ENCODE measurements at places on chromosomes 13 and 19.

- DNase-seq: no peak
These were observed 25.7 kb downstream of the GPX4 start for GRCh38 chr19:1129535-1129934.

DNA sequence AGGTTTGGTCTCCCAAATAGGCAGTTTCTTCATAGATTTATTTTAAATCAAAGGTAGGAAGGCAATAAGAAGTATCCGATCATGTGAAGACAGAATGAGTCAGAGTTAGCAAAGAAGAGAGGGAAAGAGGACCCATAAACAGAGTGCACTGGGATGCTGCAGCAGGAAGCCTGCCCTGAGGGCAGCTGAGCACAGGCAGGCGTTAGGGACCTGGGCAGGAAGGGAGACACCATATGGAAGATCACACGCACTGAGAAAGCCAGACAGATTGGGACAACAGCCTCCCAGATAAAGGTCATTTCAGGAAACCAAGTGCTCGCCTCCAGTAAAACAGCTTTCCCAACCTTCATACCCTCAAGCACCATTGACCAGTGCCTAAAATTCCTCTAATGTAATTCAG lies 598.0 kb downstream of the EFNB2 start:
- no peak for DNase-seq

GRCh38 chr13:79870123-79870522 lies 389.2 kb downstream of the NDFIP2 start:
- no peak for DNase-seq

- DNase-seq: no peak
These were observed 12.8 kb upstream of the DOCK9 start for GRCh38 chr13:98990701-98991100.

DNA sequence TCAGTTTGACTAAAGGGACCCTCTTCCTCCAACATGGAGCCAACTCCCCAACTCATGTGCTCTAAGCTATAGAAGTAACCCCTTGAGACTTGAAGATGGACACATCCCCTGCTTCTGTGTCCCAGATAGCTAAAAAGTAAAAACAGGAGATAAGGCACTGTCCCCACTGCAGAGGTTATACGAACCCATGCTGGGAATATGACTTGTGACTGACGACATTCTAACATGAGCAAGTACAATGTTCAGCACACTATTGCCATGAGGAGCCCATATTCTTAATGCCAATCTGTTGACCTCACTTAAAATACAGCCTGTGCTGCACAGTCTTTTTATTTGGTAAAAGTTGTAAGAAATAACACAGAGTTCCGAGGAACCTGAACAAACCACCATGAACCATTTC lies 71.4 kb downstream of the ABCC4 start:
- DNase-seq: no peak

DNA sequence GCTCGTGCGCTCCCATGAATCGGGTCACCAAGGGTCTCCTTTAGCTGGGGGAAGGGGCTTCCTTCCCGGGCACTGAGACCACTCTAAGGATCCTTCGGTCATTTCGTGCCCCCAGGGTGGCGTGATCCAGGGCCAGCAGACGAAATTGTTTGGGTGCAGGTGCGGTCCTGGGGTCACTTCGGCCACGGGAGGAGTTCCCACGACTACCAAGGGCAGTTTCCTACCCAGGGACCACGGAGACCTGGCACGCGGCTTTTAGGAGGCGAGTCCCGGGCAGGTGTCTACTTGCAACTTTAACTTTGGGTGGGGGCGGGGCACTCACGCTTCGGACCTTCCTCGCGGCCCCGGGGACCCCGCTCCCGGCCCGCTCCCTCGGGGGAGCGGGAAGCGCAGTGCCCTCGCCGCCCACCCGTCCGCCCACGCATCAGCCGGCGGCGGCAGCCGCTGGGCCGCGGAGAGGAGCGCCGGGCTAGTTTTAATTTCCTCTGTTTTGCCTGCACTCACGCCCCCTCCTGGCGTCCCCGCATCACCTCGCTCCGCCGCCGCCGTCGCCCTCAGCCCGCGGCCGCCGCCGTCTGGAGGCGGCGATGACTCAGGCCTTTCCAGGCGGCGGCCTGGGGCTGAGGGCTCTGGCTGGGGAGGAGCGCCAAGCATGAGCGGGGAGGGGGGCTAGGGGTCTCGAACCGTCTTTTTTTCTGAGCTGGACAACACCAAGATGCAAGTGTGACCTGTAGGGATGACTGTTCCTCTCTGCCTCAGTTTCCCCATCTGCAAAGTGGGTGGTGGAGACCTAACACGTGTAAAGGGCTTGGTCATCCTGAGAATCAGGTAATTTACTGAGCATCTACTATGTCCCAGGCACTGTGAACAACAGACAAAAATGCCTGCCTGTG lies 21.8 kb downstream of the OLFM2 start:
- peak; percentile 76 for DNase-seq

DNA sequence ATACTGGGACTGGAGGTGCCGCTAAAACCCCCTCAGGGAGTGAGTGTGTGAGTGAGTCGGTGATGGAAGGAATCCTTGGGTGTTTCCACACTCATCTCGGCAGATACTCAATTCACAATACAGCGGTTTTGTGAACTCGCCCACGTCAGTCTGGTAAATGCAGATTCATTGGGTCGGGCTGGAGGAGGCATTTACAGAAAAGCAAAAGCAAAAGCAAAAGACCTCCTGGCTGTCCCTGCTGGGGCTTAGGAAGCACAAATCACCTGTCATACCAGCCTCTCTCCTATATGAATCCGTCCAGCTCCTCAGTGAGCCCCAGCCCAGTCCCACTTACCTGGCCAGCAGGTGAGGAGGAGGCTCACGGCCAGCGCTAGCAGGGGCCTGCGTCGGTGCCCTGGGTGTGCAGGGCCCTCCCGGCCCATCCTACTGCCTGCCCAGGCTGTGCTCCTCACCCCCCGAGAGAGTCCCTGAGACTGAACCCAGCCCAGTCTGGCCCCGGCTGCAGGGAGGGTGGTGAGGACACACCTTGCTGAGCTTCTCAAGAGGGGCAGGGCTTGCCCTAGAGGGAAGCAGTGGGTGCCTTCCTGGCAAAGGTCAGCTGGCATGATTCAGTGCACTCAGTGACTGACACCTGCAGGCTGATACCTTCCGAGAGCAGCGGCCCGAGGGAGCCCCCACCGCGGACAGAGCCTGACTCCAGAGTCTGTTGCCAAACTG lies at the start of gene MUC16:
MUC16 (minus strand) TSS at position 475 of the 717 bp plus-strand sequence.
- DNase-seq: no peak

DNA sequence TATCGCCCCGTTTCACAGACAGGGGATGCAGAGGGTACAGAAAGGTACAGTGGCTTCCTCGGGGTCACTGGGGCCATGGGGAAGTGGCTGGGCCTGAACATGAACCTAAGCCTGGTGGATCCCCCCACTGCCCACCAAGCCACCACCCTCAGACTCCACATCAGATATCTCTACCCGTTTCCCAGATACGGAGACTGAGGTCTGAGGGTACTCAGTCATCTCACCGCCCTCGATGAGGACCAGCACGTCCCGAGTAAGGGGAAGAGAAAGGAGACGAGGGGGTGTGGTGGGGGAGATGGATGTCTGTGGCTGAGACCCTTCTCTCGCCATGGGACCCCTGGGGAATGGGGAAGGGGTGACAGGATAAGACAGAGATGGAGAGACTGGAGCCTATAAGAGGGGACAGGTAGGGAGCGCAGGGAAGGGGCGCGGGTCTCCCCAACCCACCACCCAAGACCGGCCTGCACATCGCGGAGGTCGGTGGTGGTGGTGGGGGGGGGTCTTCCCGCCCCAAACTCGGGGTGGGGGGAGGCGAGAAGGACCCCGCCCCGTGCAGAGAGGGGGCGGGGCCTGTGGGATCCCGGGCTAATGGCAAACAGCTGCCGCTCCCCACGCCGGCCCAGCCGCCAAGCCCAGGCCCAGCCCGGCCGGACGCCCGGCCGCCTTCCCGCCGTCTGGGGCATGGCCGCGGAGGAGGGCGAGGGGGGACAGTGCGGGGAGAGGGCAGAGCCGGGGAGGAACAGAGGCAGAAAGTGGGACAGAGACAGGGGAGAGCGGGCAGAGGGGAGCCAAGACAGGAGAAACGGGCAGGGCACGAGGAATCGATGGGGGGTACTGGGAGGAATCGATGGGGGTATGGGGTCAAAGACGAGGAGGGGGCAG lies 698 bp downstream of the KANK2 start:
- DNase-seq: no peak

DNA sequence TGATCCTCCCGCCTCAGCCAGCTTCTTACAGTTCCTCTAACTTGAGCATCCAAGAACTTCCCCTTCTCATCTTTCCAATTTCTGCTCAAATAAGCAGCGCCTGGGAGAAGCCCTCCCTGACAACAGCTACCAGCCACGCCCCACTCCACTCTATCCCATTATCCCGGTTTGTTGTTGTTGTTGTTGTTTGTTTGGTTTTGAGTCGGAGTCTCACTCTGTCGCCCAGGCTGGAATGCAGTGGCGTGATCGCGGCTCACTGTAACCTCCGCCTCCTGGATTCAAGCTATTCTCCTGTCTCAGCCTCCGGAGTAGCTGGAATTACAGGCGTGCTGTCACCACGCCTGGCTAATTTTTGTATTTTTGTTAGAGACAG lies 822 bp upstream of the PTPRS start:
- no peak for DNase-seq

DNA sequence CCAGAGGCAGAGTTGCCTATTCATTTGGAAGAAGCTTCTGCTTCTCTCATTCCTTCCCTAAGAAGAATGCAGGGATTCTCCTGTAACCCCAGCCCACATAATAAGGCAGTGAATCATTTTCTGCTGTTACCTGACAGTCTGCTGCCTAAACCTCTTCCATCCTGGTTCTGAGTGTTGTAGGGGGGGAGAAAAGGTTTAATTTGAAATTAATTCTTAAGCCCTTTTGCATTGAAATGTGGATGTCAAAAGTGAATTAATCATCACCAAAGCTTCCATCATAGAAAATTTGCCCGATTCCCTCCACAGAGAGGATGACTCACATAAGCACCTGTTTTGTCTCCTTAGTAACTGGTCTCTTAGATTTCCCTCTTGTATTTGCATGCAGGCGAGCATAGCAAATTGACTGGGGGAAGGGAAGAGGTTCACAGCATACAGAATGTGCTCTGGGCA lies 146.7 kb upstream of the FNDC3A start:
- DNase-seq: no peak

DNA sequence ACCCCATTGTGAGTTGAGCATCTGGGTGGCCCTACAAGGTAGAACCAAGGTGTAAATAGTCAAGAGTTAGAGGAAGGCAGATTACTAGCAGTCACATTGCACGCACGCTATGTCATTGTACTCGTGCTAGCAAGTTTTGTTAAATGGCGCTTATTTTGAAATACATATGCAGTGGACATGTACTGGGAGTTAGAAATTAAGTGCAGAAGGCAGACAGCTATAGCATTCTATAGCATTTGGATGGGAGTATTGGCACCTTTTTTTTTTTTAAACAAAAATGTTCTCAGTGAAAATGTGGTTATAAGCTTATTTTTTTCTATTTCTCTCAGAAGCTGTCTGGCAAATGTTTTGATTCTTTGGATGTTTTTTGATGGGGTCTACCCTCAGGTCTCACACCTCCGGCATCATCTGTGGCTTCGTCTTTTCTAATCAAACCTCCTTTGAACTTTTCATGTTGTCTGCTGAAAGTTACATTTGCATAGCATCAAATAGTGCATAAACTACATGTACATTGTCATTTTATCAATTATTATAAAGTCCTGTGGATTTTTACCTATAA lies 68.1 kb downstream of the ARHGEF7 start:
- DNase-seq: no peak

- peak; percentile 80 for DNase-seq
These were observed at the start of gene PEPD for GRCh38 chr19:33521480-33522370. TSS of gene PEPD (minus strand) at chr19:33521791. CDS start at chr19:33521760, 31 bp downstream.

- no peak for DNase-seq
These were observed 18.1 kb downstream of the CEACAM5 start for GRCh38 chr19:41726493-41726892.

DNA sequence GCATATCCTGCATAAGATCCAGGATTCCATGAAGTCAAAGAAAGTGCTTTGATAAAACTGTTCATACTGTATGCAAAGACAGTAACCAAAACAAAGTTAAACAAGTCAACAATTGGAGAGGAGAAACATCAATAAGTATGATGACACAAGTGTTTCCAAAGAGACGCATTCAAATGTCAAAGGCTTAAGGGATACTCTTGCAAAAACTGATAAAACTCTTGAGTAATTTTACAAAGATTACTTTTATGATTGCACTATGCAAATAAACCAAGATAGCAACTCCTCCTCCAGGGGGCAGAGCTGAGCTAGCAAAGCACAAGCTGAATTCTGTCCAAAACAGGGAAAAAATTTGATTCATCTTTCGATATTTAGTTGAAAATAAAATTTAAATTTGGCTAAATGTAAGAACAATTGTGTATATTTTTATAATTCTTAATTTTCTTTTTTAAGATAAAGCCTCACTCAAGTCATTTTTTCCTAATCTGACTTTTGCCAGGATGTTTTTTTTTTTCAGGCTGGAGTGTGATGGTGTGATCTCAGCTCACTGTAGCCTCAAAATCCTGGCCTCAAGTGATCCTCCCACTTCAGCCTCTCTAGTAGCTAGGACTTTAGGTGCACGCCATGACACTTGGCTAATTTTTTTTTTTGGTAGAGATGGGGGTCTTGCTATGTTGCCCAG lies 84.0 kb downstream of the MZT1 start:
- peak; percentile 43 for DNase-seq

- no peak for DNase-seq
These were observed 7.1 kb downstream of the GGACT start for GRCh38 chr13:100581504-100581903.

DNA sequence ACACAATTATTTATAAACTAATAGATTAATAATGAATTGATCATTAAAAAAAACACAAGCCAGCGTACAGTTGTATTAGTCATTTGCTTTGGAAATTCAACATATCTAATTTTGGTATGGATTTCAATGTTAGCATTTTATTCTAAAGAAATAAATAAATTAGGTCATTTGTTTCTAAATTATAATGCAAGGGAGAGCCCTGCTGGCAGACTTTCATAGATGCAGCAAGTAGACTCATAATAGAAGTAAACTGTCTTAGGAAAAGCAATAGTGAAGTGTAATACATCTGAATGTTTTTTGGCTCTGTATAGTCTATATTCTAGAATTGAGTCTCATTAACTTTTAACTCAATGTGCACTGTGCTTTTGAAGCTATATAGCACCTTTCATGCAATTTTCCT lies 982.4 kb upstream of the MIR17HG start:
- DNase-seq: no peak

DNA sequence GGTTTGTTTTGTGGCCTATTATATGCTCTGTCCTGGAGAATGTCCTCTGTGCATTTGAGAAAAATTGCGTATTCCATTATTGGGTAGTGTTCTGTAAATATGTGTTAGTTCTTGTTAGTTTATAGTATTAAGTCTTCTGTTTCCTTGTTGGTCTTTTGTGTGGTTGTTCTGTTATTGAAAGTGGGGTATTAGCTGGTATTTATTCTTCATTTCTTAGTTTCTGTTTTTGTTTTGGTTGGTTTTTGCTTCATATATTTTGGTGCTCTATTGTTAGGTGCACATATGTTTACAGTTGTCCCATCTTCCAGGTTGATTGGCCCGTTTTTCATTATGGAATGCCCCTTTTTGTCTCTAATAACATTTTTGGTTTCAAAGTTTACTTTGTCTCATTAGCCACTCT lies 77.3 kb downstream of the DNAJC15 start:
- DNase-seq: no peak

DNA sequence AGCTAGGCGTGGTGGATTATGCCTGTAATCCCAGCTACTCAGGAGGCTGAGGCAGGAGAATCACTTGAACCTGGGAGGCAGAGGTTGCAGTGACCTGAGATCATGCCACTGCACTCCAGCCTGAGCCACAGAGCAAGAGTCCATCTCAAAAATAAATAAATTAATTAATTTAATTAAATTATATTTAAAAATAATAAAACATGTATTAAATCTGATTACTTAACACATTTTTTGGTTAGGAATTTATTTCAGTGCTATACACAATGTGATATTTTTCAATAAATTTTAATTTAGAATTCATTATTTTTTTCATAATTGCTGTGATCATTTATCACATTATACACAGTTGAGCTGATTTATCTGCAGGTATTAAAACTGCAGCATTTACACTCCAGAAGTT lies 1101.5 kb upstream of the MIR17HG start:
- no peak for DNase-seq
